Bone marrow (tissue), 2 donors: ENCODE measurements at places on chromosomes 4 and X.

GRCh38 chr4:86294883-86295282 lies 65.0 kb downstream of the MAPK10 start:
- no peak for DNase-seq

GRCh38 chr4:55756208-55756607 lies 63.4 kb upstream of the EXOC1L start:
- DNase-seq: no peak

GRCh38 chr4:20219521-20219920 lies 32.2 kb upstream of the SLIT2 start:
- DNase-seq: no peak

GRCh38 chrX:30224536-30224935 lies 5.9 kb upstream of the MAGEB3 start:
- no peak for DNase-seq

DNA sequence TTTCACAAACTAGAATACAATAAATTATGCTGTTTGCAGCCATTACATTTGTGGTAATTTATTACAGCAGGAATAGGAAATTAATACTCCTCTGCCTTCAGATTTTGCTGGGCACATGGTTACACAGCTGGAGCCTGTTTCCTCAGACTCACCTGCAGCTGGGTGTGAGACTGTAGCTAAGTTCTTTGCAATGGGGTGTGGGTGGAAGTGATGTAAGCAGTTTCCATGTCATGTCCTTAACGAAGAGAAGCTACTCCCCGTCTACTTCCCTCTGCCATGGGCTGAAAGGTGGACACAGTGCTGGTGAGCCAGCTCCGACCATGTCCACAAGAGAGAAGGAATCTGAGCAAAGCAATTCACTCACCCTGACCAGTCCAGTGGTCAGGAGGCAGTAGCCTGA lies 18.2 kb downstream of the SH3KBP1 start:
- DNase-seq: no peak

GRCh38 chr4:20172070-20172760 lies 79.5 kb upstream of the SLIT2 start:
- DNase-seq: no peak

- DNase-seq: no peak
These were observed 16.3 kb downstream of the PTTG2 start for GRCh38 chr4:37976507-37976906.

DNA sequence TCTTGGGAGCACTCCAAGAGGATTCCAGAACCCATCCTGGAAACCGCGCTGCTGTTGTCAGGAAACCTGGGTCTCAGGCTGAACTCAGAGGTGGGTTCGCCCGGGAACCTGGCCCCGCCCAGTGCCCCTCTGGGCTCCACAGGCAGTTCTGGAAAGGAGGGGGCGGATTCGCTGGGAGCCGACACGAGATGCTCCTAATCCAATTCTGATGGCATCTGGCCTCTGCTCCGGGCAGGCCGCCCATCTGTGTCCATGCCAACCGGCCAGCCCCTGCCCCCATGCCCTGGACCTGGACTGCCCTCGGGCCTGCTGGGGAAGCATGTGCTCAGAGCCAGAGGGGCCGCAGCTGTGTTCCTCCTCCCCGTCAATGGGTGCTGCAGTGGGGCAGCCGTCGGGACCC lies 21.0 kb downstream of the ATP2B3 start:
- DNase-seq: no peak

GRCh38 chr4:80831383-80832361 lies 198.8 kb upstream of the BMP3 start:
- DNase-seq: no peak
